ENCODE measurements at places on chromosomes 16 and 17.

GRCh38 chr16:57680842-57681375 lies 12.8 kb downstream of the ADGRG3 start:
- no peak for DNase-seq

- no peak for DNase-seq
Measured at GRCh38 chr17:28127196-28127595, 84.7 kb downstream of the NLK start.

DNA sequence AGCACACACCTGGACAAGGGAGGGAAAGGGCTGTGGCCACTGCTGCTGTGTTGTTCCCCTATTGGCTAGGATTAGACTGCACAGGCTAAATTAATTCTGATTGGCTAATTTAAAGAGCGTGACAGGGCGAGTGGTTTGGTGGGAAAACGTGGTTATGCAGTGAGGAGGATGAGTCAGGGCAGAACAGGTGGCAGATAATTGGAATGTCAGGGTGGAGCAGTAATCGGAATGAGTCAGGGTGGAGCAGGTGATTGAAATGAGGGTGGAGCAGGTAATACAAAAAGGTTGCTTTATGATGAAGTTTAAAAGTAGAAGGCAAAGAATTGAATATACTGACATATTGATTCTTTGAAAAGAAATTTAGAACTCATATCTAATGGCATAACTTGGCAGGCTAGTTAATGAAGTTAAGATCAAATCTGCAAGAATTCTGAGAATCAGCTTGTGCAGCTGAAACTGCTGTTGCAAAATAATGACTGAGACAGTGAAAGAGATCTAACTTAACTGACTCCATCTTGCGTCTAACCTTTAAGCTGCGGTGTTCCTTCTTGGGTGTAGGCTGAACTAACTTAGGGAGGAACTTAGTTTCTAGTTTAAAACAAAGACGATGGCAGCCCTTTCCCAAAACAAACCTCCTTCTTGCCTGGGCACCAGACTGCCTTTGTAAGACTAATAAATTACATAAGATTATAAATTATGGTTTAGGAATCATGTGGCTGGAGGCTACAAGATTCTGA lies 174.3 kb downstream of the UTP18 start:
- DNase-seq: no peak

GRCh38 chr16:58684001-58684353 lies 593 bp downstream of the SLC38A7 start:
- no peak for DNase-seq

DNA sequence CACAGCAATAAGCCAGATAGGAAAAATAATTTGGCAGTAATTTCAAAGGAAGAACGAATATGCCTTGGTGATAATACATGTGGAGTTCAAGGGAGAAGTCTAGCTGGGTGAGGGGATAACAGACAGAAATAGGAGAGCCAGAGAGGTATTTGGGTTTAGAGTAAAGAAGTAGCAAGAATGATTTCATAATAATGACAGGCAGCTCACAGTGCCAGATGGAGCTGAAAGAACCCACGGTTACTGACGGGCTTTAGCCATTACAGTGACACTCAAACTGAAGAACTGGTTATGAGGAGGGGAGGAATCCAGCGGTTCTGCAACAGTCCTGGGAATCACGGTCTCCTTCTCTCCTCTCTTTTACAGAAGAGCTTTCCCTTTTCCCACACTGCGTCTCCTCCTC lies 2.2 kb downstream of the OR4D1 start:
- no peak for DNase-seq

GRCh38 chr17:73369111-73369521 lies 57.3 kb upstream of the CDC42EP4 start:
- no peak for DNase-seq

DNA sequence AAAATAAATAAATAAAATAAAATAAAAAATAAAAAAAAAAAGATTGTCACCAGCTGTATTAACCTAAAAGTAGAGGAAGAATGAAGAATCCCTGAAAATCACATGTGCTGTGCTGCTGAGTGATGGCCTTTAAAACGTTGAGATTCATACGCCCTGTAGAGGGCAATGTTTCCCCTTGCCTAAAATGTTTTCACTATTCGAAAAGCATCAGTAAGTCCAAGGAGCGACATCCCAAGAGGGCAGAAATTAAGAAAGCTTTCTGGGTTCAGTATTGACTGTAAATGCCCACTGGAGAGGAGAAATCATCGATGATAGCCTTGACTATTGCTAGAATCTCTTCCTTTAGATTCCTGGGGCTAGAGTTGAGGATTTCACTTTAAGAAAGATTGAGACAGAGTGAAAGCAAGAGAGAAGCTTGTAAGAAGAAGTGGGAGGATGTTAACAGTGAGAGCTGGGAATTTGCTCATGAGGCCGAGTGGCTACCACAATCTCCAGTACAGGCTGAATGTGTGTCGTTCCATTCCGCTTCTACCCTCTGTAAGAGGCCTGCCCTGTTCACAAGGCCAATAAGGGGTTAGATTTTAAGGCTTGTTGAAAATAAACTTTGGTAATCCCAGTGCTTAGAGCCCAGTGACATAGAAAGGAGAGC lies 170.8 kb upstream of the FAM20A start:
- DNase-seq: no peak

- no peak for DNase-seq
Measured at GRCh38 chr16:57949013-57949412, 21.9 kb downstream of the CNGB1 start.

DNA sequence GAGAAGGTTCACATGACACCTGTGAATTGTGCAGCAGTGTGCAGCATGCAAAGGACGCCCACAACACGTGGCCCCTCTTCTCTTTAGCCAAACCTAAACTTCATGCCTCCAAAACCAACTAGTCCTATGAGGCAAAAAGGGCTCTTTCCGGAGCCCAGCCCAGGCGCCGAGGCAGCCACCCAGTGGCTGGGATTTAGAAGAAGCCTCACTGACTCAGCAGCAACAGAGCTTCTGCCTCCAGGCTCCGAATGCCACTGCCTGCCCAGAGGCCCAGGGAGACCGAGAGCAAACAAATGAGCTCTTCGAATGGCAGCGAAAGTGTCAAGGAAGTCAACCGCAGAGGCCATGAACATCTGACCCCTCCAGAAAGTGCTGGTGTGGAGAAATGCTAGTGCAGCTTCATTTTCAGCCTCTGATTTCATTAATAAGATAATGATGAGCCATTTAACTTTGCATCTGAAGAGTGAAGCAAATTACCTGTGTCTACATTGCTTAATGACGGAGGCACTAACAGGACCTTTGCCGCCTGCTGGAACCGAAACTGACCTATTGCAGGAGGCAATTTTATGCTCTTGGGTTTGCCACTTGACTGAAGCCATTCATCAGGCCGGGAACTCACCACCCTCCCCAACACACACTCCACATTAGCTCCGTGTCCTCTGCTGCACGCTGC lies 157.7 kb upstream of the RPL38 start:
- no peak for DNase-seq

GRCh38 chr16:82755570-82756282 lies 129.0 kb downstream of the CDH13 start:
- no peak for DNase-seq

- DNase-seq: no peak
Measured at GRCh38 chr17:15649861-15650421, 30.4 kb upstream of the FBXW10B start.

GRCh38 chr17:65417406-65418221 lies 143.8 kb downstream of the AXIN2 start:
- DNase-seq: no peak

GRCh38 chr17:83014297-83014696 lies 65.1 kb upstream of the METRNL start:
- DNase-seq: no peak

DNA sequence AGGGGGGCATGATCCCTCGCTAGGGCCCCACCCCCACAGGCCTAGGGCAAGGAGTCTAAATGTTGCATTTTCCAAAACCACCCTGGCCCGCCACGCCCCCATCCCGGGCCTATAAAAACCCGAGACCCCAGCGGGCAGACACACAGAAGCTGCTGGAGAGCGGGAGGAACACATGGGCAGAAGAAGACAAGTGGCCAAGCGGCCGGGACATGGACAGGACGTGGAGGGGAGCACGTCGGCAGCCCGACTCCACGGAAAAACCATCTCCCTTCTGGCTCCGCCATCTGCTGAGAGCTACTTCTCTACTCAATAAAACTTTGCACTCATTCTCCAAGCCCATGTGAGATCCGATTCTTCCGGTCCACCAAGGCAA lies 34.1 kb upstream of the ENPP7 start:
- no peak for DNase-seq

- no peak for DNase-seq
Measured at GRCh38 chr17:61560071-61560470, 30.9 kb downstream of the NACA2 start.

DNA sequence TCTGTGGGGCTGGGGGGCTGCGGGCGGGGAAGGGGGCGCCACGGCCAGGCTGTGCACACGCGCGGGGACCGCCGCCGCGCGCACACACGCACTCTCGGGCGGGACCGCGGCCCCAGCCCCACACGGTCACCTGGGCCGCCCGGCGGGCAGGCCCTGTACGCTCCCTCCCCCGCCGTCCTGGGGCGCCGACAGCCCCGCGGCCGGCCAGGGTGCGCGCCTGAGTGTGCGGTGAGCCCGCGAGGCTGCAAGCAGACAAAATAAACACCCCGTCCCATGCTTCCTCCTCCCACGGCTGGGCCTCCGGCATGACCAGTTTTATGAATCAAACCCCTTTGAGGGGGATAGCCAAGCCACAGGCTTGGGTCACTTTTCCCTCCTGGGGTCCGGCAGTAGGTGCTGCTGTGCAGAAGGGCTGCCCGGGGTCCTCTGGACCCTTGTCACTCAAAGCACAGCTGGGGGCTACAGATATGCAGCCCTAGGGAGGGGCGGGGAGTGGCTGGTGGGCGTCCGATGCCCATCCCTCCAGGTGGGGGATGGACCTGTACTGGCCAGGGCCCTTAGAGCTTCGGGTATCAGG lies 441 bp downstream of the VASN start:
- DNase-seq: peak; percentile 23

GRCh38 chr17:5035315-5035714 lies at the start of gene SLC52A1:
SLC52A1 (minus strand) TSS chr17:5035426; CDS start chr17:5034606, 820 bp downstream.
- DNase-seq: no peak

Data from CD8-positive, alpha-beta memory T cell (primary cell).